ENCODE measurements at places on chromosomes 1 and 21. TPM values are rescaled to one million over a fixed set of nuclear protein-coding genes. Genes with fewer than 3 reads are reported as not detected.

DNA sequence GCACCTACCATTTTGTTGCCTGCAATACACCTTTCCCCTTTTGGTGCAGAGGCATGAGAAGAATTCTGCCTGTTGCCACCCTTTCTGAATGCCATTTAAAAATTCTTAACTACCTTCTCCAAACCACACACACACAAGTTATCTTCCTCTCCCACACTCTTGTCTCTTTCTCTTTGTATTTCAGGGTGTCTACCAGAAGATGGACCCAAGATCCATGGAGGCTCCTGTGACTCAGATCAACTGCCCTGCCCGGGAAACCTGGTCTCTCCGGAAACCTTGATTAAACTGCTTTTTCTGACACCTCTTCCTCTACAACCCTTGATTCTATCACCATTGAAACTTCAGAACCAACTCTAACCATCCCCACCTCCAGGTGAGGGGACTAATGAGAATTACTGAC, 2.4 kb upstream of the TARS2 start:
- H3K27ac ChIP-seq = no peak overlapping the region
- H3K4me1 ChIP-seq = peaks cover 8% of the 10 kb centered on the region
- no peaks in the 10 kb centered on the region for H3K27me3 ChIP-seq
- no peak overlapping the region for H3K4me3 ChIP-seq
- no peak for DNase-seq

DNA sequence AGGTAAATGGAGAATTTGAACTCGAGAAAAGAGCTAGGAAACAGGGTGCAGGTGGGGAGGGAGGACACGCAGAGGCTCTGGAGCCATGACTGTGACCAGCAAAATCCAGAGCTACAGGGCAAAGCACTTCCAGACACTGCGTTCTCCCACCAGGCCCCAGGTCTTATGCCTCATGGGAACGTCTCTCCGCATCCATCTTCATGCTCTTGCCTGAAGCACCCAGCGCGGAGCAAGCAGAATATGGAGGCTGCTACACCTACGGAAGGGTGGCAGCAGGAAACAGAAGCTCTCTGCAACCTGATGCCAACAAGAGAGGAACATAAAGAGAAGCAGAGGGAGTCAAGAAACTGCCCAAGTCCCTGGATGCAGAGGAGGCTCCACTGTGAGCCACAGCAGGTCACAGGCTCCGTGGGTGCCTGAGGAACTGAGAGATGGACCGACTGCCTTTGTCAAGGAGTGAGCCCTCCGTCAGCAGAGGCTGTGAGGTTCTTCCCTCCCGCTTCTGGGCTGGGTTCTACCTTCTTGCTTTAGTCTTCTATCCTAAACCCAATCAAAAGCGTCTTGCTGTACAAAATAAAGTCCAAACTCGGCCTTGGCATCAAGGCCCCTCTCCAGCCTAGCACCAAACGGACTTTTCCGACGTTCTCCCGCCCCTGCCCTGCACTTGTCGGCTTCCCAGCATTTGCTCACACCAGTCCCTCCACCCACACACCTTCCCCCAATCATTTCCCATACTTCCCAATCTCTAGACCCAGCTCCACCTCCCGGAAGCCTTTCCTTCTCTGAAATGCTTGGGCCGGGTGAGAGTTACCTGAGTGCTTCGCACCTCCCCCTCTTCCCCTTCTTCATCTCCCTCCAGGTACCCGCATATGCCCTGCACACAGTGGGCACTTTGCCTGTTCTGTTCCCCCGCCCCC, 930 bp downstream of the DHCR24 start:
- no peaks in the 10 kb centered on the region for H3K4me1 ChIP-seq
- no peak for DNase-seq
- peaks cover 5% of the 10 kb centered on the region for H3K36me3 ChIP-seq
- peak overlapping the region; percentile 86 for H3K27ac ChIP-seq
- peak overlapping the region; percentile 94 for H3K4me3 ChIP-seq

DNA sequence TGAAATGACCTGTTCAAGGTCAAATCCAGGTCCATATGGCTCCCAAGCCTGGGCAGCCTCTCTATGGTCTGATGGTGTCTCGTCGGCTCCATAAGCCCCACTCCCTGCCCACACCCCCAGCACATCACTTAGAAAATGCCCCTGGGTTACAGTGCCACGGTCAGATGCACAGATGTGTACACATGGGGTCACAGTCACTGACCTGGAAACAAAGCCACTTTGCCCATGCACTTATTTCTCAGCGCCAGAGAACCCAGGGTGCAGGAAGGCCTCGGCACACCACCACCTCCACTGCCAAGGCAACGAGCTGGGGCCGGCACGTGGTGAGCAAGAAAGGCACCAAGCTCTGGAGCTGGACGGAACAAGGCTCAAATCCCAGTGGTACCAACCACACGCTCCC, 24.7 kb downstream of the IFFO2 start:
- DNase-seq = no peak
- H3K4me3 ChIP-seq = no peak overlapping the region
- H3K27me3 ChIP-seq = no peaks in the 10 kb centered on the region
- peaks cover 55% of the 10 kb centered on the region for H3K4me1 ChIP-seq
- peak overlapping the region; percentile 83 for H3K27ac ChIP-seq

- no peaks in the 10 kb centered on the region for H3K36me3 ChIP-seq
- H3K27me3 ChIP-seq = no peaks in the 10 kb centered on the region
- no peak for DNase-seq
- H3K4me3 ChIP-seq = no peak overlapping the region
Measured at GRCh38 chr1:175479521-175480342, 263.7 kb downstream of the TNR start.

GRCh38 chr21:19833082-19833481, 1165.1 kb upstream of the NCAM2 start:
- H3K4me1 ChIP-seq = no peaks in the 10 kb centered on the region
- H3K27me3 ChIP-seq = no peaks in the 10 kb centered on the region
- H3K4me3 ChIP-seq = no peak overlapping the region
- no peak overlapping the region for H3K27ac ChIP-seq

DNA sequence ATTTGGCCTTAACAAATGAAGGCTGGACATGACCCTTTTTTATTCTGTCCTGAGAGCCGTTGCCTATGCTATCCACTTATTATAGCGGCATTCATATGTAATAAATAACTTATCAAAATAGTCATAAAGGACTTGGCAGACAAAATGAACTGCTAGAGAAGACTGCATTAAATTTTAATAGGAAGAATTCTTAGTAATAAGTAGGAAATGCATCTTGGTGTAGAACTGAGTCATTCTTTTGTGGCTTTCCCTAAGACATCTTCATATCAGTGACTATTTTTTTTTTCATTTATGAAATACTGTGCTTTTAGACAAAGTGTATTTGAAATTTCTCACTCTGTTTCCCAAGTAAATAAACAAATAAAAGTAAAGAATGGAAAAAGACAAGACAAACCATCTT, 45.6 kb downstream of the PBX1 start:
- no peaks in the 10 kb centered on the region for H3K27me3 ChIP-seq
- no peak overlapping the region for H3K27ac ChIP-seq
- H3K4me1 ChIP-seq = peaks cover 17% of the 10 kb centered on the region
- no peak overlapping the region for H3K4me3 ChIP-seq

DNA sequence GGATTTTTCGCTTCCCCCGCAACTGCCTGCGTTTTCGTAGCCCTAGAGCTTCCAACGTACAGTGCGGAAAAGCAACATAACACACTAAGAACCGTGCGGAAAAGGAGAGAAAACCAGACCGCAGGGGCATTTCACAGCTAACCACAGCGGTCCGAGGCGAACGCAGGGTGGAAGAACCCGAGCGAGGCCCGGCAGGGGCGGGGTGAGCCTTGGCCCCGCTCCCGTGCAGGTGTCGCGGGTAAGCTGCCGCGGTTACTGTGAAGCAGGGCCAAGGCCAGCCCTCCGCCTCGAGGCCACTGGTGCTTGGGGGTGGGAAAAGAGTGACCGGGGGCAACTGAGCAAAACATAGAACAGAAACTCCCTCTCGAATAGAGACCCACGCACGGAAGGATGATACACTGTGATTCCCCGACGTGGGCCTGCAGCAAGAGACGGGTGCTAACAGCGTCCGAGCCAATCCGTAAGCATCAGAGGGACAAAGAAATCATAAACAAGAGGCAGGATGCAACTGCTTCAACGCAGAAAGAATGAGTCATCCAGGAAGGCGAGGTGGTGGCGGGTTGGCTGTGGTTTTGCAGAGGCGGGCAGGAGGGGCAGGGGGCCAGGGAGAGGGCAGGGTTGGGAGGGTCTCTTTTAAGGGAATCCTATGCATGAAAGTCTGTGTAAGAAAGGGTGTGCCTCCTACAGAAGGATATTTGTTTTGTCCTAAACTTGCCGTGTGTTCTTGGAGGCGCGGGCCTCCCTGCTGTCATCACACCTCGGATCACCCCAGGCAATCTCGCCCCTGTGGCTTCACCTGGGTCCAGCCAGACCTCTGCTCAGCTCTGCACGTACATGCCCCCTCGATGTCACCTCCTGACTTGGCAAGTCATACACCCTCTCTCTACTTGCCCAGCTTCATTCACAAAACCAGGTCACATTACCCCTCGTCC, 7.3 kb downstream of the GNG4 start:
- no peaks in the 10 kb centered on the region for H3K36me3 ChIP-seq
- no peak overlapping the region for H3K27ac ChIP-seq
- no peak overlapping the region for H3K4me3 ChIP-seq
- DNase-seq = no peak
- no peaks in the 10 kb centered on the region for H3K27me3 ChIP-seq

- no peak overlapping the region for H3K27ac ChIP-seq
- DNase-seq = no peak
- no peak overlapping the region for H3K4me3 ChIP-seq
- H3K27me3 ChIP-seq = no peaks in the 10 kb centered on the region
- H3K36me3 ChIP-seq = peaks cover 6% of the 10 kb centered on the region
Measured at GRCh38 chr1:1876335-1876930, 14.5 kb downstream of the GNB1 start.

- no peaks in the 10 kb centered on the region for H3K36me3 ChIP-seq
- no peak for DNase-seq
- H3K27me3 ChIP-seq = no peaks in the 10 kb centered on the region
- H3K4me1 ChIP-seq = no peaks in the 10 kb centered on the region
- H3K27ac ChIP-seq = no peak overlapping the region
Measured at GRCh38 chr1:30135698-30136097, 587.7 kb downstream of the MATN1 start.

GRCh38 chr1:75969550-75969949, 37.3 kb upstream of the ASB17 start:
- no peak overlapping the region for H3K27ac ChIP-seq
- H3K27me3 ChIP-seq = no peaks in the 10 kb centered on the region
- no peaks in the 10 kb centered on the region for H3K36me3 ChIP-seq

DNA sequence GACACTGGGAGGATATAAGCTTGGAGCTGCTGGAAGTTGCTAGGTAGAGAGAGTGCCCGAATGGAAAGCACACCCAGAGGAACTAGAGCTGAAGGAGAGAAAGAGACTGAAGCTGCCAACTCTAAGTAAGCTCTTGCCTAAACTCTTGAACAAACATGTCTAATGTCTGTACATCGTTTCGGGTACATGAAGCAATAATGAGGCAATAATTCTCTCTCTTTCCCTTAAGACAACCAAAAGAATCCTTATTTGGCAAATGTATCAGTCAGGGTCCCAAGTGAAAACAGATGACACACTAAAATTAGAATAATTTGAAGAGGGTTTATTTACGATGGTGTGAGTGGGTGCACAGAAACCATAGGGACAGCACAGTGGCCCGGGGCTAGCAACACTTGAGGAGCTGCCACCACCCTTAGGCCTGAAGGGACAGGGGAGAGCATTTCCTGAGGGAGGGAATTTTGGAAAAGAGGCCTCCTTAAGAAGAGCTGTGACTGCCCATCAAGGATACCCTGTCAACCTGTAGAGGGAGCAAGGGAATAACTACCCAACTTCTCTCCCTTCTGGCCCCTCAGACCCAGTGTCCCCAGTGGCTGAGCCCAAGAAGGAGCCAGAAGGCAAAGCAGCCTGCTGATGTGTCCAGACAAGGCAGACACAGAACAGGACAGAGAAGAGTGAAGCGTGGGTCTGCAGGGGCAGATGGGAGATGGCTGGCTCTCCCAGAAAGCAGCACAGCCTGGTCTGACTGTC, 36.1 kb upstream of the KHDRBS1 start:
- H3K36me3 ChIP-seq = no peaks in the 10 kb centered on the region
- DNase-seq = no peak
- no peak overlapping the region for H3K4me3 ChIP-seq
- peaks cover 7% of the 10 kb centered on the region for H3K4me1 ChIP-seq
- H3K27ac ChIP-seq = no peak overlapping the region

- no peaks in the 10 kb centered on the region for H3K27me3 ChIP-seq
- H3K27ac ChIP-seq = no peak overlapping the region
- H3K4me1 ChIP-seq = no peaks in the 10 kb centered on the region
Measured at GRCh38 chr1:78699813-78700212, 50.2 kb downstream of the IFI44 start.

DNA sequence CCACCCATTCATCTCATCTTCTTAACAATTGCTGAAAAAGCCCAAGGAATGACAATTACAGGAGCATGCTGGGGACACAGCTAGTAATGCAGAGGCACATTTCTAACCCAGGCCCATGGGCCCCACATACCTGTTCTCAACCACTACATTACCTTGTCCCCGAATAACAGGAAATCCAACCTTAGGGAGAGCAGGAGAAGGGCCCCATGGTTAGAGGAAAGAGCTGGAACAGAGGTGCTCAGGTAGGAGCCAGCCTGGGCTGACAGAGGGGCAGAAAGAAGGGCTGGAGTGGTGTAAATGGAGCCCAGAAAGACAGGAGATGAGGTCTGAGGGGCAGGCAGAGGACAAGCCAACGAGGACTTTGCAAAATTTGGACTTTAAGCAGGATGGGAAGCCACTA, 11.4 kb upstream of the S100A8 start:
- no peak for DNase-seq
- no peaks in the 10 kb centered on the region for H3K27me3 ChIP-seq
- H3K36me3 ChIP-seq = no peaks in the 10 kb centered on the region
- no peaks in the 10 kb centered on the region for H3K4me1 ChIP-seq

GRCh38 chr21:26833011-26833410, 12.2 kb downstream of the ADAMTS1 start:
- H3K4me3 ChIP-seq = no peak overlapping the region
- H3K36me3 ChIP-seq = peaks cover 12% of the 10 kb centered on the region
- H3K27me3 ChIP-seq = no peaks in the 10 kb centered on the region
- no peak for DNase-seq
- H3K4me1 ChIP-seq = no peaks in the 10 kb centered on the region

DNA sequence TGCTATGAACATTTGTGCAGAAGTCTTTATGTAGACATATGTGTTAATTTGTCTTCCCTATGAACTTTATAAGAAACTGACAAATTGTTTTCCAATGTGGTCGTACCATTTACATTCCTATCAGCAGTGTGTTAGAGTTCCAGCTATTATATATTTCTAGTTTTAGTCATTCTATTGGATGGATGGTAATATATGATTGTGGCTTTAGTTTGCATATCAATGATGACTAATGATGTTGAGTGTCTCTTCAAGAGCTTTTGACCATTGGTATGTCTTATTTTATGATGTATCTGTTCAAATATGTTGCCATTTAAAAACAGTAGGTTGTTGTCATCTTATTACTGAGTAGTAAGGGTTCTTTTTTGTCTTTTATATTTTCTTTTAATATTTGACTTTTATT, 16.2 kb upstream of the ZNF326 start:
- no peak overlapping the region for H3K4me3 ChIP-seq
- H3K27me3 ChIP-seq = no peaks in the 10 kb centered on the region
- no peak for DNase-seq

WNT2B gene
- 4.5 TPM for total RNA-seq

RGS4 gene
- total RNA-seq = 1.3 TPM

DUSP10 gene
- total RNA-seq = 13.4 TPM

DNTTIP2 gene
- 28.4 TPM for total RNA-seq

KPRP gene
- not detected for total RNA-seq

HMCN1 gene
- total RNA-seq = 21.8 TPM
